Stimulated activated CD8-positive, alpha-beta memory T cell treated with anti-CD3 and anti-CD28 coated beads, Interleukin-15, amount 100 ng/mL, for 48 hours (primary cell): ENCODE measurements at places on chromosomes 6 and 20.

- no peak for DNase-seq
Measured at GRCh38 chr6:18654821-18655220, 267.7 kb downstream of the RNF144B start.

DNA sequence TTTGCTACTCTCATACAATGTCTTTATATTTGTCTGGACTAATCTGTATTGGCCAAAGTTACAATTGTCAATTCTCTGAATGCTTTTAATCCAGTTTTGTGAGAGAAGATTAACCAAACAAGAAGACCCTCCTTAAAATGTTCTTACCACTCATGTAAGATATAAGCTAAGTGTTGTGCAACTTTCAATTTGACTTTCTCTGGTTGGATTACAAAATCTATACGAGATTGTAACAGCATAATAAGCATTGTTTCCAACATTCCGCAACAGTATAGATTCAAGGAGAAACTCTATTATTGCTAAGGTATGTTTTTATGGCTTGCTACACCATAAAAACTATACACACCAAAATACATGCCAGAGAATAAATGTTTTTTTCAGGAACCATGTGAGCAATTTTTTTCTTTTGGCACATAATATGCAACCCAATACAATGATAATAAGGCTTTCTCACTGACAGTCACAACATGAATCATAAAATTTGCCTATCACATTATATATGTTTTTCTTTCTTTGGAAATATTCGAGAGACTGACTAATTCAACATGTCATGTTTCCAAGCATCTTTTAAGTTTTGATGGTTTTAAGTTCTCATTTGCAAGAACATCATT, 12.2 kb upstream of the TRPC4AP start:
- no peak for DNase-seq

- no peak for DNase-seq
Measured at GRCh38 chr6:100237821-100238220, 226.9 kb downstream of the SIM1 start.

GRCh38 chr6:45478240-45478639, 100.5 kb upstream of the SUPT3H start:
- DNase-seq: no peak

- DNase-seq: no peak
Measured at GRCh38 chr6:99563056-99563723, 5.3 kb downstream of the CCNC start.

- DNase-seq: no peak
Measured at GRCh38 chr6:139905404-139906052, 531.1 kb upstream of the CITED2 start.

DNA sequence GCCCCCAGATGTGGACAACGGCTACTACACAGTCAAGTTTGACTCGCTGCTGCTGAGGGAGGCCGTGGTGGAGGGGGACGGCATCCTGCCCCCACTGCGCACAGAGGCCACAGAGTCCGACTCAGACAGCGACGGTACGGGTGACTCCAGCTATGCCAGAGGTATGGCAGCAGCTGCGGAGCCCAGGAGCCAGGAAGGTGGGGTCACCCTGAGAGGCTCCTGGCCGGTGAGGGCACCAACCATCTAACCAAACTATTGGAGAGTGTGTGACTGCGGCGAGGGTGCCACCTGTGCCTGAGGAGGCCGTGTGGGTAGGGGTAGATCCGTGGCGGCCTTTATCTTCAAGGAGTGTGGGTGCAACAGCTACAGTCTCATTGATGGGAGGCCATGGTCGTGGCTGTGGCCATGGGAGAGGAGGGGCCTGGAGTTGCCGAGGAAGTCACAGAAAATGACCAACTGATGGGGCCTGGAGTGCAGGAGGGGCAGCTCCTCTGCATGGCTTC, 2.8 kb upstream of the LIME1 start:
- DNase-seq: no peak
